Kidney epithelial cell (primary cell): ENCODE measurements at places on chromosomes 2 and 18. TPM values are rescaled to one million over a fixed set of nuclear protein-coding genes. Genes with fewer than 3 reads are reported as not detected.

Gene RAPGEF4
- 0.71 and 1.0 TPM in 2 replicates for total RNA-seq

Gene CDH2
- total RNA-seq, result 190 and 196 TPM in 2 replicates

DNA sequence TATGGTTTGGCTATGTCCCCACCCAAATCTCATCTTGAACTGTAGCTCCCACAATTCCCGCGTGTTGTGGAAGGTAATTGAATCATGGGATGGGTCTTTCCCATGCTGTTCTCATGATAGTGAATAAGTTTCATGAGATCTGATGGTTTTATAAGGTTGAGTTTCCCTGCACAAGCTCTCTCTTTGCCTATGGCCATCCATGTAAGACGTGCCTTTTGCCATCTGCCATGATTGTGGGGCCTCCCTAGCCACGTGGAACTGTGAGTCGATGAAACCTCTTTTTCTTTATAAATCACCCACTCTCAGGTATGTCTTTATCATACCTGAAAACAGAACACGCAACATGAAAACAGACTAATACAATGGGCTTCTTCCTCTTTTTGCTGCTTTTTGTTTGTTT lies 11.2 kb upstream of the C1D start:
- DNase-seq, result no peak

- DNase-seq, result no peak
These were observed 1557.2 kb upstream of the ZEB2 start for GRCh38 chr2:146077156-146077555.

Gene GALR1
- not detected in 2 replicates for total RNA-seq

GRCh38 chr2:102726128-102727087 lies 35.4 kb upstream of the TMEM182 start:
- DNase-seq, result no peak

DNA sequence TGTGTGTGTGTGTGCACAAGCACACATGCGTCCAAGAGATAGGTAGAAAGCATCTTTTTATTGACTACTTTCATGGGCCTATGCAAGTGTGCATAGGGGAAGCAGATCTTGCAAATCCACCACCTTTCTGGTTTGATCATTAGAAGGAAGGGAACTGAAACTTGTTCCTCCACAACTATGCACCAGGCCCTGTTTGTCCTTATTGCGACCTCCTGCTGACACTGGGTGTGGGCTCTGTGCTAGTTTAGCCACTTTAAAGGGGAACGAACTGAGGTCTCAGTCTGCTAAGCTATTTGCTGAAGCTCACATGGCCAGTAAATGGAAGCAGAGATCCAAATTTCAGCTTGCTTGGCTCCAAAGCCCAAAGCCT lies 32.1 kb upstream of the INSIG2 start:
- DNase-seq, result no peak

- no peak for DNase-seq
These were observed 453.3 kb upstream of the SALL3 start for GRCh38 chr18:78526275-78526674.

Gene GAREM1
- total RNA-seq, result 2.9 and 3.8 TPM in 2 replicates

Gene CNRIP1
- 7.9 and 8.8 TPM in 2 replicates for total RNA-seq

DNA sequence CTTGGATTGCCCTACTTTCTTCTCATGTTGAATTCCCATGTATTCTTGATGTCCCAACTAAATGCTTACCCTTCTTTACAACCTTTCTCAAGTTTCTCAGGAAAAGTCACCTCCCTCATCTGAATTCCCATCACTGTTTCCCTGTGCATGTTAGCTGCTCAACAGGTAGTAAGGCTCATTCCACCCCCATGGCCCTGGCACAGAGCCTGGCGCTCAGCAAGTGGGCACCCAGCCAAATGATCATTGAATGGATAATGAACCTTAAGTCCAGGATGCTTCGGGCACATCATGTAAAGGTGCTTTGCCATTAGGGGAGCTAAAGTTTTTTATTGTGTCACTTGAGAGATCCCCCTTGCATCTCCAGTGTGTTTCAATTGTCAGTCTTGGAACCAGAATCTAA lies 124.0 kb downstream of the PKP4 start:
- DNase-seq, result no peak
